ENCODE measurements at places on chromosomes 2 and 18.

DNA sequence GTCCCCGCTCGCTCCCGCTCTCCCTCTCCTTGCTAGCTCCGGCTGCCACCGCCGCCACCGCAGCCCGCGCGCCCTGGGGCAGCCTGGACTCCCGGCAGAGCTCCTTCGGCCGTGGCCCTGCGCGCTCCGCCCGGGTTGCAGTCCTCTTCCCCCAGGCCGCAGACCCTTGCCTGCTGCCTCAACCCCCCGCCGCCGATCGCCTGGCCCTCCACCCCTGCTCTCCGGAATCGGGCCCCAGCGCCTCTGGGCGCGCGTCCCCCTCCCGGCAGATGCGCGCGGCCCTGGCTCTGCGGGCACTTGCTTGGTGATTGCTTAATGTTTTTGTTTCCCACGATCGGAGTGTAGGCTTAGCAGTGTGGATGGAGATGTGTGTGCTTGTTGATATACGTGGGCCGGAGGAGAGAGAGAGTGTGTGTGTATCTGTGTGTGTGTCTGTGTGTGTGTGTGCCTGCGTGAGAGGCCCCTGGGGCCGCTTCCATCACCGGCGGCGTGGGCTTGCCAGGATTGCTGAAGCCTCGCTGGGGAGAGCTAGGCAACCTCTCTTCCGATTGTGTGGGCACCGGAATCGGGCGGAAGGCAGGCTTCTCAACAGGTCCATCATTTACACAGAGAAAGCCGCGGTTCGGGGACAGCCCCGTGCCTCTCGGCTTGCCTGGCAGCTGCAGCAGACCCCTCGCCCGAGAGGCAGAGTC is 877 bp downstream of the INHBB start:
- DNase-seq: peak; percentile 54

DNA sequence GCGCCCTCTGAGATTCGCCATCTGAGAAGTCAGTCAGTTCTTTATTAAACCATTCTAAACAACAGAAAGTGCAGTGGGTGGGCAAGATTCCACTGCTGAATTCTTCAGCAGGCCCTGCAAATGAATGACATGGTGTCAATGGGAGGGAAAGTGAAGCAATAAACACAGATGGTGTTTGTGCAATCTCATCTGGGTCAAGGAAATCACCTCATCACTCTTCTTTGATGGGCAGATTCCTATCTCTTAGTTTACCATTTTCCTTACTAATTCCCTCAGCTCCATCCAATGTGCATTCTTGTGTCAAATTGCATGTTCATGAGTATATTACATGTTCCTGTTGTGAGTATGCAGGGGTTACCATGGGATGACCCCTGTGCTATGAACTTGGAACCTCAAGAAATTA is 100.7 kb upstream of the CYP1B1 start:
- no peak for DNase-seq

DNA sequence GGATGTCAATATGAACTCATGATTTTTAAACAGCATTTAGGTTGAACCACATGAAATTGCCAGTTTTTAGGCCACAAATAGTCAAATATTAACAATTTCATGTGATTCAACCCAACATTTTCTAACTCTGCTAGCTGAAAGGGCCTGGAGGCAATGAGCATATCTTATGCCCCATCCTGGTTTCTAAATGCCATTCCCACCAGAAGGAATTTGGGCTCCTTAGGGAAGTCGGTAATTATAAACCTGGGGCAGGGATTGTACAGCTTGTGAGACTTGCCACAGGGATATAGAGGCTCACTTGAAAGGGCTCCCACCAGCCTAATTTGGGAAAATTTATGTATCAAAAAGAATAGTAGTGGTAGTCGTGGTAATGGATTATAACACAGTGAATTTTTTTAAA is 178.4 kb upstream of the ALPP start:
- DNase-seq: no peak

GRCh38 chr18:55407774-55408535 is 180.0 kb downstream of the TCF4 start:
- DNase-seq: no peak
